D721Med (cell line): ENCODE measurements at places on chromosomes 1 and 21.

- no peak for DNase-seq
Measured at GRCh38 chr1:4880626-4881025, 226.2 kb downstream of the AJAP1 start.

GRCh38 chr21:26167593-26167992, 3.0 kb downstream of the APP start:
- DNase-seq, result no peak

DNA sequence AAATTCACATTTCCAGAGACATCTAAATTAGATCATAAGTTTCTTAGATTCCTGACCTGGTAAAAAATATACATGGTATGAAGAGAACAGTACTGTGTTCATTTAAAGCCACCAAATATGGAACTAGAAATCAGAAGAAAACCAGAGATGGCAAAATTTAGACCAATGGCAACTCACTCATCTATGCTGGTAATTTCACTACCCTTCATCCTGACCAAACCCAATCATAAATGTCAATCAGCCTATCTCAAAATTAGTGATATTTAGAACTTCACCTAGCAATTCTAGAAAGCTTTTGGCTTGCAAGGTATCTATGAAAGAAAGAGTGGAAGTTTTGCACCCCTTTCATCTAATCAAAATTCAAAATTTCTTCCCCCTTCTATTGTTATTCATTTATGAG, 107.7 kb downstream of the NIBAN1 start:
- DNase-seq, result no peak

- peak; percentile 45 for DNase-seq
Measured at GRCh38 chr1:25523542-25523941, 19.9 kb upstream of the LDLRAP1 start.

DNA sequence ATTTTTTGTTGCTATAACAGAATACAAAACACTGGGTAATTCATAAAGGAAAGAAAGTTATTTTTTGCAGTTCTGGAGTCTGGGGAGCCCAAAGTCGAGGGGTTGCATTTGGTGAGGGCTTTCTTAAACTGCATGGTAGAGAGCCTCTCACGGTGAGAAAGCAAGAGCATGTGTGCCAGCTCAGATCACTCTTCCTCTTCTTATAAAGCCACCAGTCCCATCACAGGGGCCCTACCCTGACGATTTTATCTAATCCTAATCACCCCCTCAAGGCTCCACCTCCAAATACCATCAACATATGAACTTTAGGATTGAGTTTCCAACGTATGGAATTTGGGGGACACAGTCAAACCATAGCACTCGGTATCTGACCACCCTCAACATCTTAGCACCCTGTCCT, 1.0 kb upstream of the STRIP1 start:
- no peak for DNase-seq

DNA sequence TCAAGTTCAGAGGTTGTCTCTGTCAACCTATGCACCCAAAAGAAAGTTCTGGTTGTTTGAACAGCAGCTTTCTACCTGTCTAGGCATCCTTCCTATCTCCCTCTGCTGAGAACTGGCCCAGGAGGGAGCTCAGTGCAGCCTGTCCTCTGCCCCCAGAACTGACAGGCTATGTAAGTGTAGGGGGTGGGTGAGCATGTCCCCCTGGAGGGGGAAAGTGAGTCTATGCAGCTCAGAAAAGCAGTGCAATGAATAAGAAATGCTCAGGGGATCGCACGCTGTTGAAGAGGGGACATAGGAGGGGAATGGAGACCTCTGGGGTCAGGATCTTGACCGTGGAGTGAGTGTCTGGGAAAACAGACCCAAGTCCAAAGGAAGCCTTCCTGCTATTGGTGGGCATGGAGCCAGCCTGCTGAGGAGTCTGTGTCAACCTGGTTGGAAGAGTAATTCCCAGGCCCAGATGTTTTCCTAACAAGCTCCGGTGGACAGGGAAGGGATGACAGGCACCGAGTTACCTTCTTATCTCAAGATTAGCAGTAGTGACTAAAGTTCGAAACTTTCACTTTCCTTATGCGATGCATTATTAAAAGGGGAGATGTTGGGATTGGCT, 26.1 kb upstream of the FHAD1 start:
- no peak for DNase-seq

- DNase-seq, result no peak
Measured at GRCh38 chr1:109838838-109839240, 71.8 kb upstream of the CSF1 start.

GRCh38 chr21:35573472-35574374, 486.6 kb downstream of the SETD4 start:
- no peak for DNase-seq
